Thymus (tissue), 14 donors: ENCODE measurements at places on chromosomes 3 and 15. TPM values are rescaled to one million over a fixed set of nuclear protein-coding genes. Genes with fewer than 3 reads are reported as not detected.

SEMA5B gene
- 0.46 TPM for polyA plus RNA-seq

KLF15 gene
- 7.6 TPM for polyA plus RNA-seq

NISCH gene
- 62.3 TPM for polyA plus RNA-seq

C3orf85 gene
- polyA plus RNA-seq, result 0.32 TPM

RNU5B-1 gene
- polyA plus RNA-seq, result not detected
